T-cell (primary cell): ENCODE measurements at places on chromosomes 1 and 21.

DNA sequence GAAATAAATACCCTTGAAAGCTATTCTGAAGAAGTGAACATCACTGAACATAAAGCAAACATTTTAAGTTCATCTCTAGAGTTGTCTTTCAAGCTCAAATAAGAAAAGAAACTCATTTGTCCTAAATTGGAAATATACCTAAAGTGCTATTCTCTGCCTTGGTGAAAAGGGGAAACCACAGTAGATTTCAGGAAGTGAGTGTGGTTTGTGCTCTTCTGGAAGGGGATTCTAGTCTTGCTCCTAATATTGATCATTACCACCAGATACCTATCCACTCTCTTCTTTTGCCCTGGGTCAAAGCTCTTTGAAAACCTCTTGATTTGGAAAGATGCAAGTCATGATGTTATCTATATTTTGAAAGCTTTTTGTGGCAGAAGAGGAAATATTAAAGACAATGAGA, 798.1 kb downstream of the ADGRL2 start:
- DNase-seq = no peak

GRCh38 chr1:54227891-54228310, 27.9 kb downstream of the MRPL37 start:
- no peak for DNase-seq

DNA sequence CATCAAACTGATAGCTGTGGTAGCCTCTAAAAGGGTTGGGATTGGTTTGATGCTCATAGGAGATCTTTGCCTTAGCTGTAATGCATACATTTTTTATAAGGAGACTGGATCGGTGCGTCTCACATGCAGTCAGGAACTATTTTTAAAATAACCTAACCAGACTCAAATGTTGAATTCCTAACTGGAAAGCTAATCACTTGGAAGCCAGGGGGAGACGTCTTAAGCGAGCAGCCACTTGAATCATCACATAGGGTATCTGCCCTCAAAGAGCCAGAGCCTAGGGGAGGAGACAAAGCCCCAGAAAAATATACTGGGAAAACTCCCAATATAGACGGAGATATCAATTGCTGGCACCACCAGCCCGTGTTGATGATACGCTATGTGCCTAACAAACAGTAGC, 61.7 kb upstream of the PUM1 start:
- DNase-seq = no peak

GRCh38 chr21:31117128-31117916, 79.0 kb upstream of the KRTAP19-8 start:
- DNase-seq = no peak

GRCh38 chr1:92842082-92843045, 10.5 kb downstream of the RPL5 start:
- DNase-seq = no peak

- DNase-seq = no peak
Measured at GRCh38 chr1:55696181-55696754, 481.1 kb upstream of the USP24 start.

GRCh38 chr1:204335085-204335484, 24.6 kb downstream of the PLEKHA6 start:
- no peak for DNase-seq
